ENCODE measurements at places on chromosomes 13 and 19.

DNA sequence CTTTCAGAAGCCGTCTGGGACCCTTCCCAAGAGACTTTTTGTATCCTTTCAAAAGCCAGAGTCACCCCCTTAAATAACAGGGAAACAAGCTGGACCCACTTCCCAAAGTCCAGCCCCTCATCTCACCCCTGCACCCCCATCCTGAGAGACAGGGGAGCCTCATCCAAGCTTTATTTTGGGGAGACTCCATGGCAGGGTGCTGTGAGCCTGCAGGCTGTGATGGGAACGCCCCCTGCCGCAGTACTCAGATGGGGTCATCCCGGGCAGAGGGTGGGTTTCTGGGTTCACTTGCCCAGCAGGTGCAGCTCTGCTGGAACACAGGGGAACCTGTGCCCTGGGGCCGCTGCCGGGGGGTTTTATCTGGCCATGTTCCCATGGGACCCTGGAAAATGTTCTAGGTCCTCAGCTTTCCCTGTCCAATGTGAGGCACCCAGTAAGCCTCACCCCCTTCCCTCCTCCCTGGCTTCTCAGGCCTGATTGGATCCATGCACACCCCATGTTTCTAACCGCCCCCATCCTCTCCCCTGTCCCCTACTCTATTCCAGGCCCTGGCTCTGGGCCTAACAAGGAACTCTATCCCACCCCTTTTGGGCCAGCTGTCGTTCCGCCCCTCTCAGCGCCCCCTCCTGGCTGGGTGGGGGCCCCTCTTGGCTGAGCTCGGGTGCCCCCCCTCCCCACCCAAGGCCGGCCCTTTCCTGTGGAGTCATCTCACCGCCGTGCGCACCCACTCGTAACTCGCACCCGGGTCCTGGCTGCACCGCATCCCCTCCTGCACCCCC is 1.0 kb downstream of the HIF3A start:
- DNase-seq = peak; percentile 21

- no peak for DNase-seq
These were observed 58.9 kb downstream of the SPACA7 start for GRCh38 chr13:112434937-112435523.

DNA sequence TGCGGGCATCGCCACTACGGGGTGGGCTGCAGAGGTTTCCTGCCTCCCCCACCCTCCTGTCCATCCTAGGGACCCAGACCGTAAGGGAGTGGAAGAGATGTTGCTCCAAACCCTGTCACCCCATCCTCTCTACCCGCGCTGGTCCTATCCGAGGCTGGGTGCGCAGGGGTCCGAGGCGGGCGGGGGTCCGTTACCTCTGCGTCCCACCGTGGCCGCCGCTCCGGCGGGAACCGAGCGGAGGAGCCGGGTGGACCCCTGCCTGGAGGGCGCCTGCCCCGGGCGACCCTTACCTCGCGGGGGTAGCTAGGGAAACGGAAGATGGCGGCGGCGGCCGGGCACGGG is at the start of gene DGKH:
DGKH (plus strand) TSS at position 307 of the 342 bp plus-strand sequence. CDS start 126 bp downstream, outside the sequence.
- DNase-seq = no peak

GRCh38 chr13:90205081-90205480 is 1142.4 kb upstream of the MIR17HG start:
- no peak for DNase-seq

DNA sequence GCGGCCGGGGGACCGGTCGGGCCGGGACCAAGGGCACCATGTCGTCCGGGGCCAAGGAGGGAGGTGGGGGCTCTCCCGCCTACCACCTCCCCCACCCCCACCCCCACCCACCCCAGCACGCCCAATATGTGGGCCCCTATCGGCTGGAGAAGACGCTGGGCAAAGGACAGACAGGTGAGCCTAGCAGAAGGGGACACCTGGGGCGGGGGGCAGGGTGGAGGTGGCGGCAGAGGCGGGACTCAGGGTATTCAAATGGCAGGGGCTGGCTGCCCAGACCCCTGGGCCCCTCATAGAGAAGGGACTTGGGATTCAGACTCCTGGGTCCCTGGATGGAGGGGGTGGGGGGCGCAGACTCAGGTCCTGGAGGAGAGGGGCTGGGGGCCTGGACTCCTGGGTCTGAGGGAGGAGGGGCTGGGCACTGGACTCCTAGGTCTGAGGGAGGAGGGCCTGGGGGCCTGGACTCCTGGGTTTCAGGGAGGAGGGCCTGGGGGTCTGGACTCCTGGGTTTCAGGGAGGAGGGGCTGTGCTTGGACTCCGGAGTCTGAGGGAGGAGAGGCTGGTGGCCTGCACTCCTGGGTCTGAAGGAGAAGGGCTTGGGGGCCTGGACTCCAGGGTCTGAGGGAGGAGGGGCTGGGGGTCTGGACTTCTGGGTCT is 735 bp downstream of the BRSK1 start:
- no peak for DNase-seq

GRCh38 chr13:50691681-50692263 is 151.7 kb downstream of the DLEU7 start:
- DNase-seq = no peak

GRCh38 chr19:2097203-2097885 is 629 bp downstream of the IZUMO4 start:
- DNase-seq = no peak

DNA sequence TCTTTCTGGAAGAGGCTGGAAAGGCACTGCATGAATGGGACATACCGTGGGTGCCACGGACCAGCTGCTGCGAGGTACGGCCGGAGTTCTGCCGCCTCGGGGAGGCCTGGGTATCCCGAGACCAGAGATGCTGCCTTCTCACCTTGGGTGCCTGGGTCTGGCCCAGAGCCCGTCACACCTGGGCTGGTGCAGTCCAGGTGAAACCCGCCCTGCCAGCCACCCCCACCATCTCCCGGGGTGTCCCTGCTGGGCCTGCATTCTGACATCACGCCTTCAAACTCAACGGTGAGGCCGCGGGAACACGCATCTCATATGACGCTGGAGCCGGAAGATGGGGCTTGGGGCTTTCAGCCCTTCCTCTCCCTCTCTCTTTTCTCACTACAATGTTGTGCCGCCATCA is 98.0 kb downstream of the GADD45B start:
- DNase-seq = no peak

- peak; percentile 65 for DNase-seq
These were observed 801 bp downstream of the KCTD12 start for GRCh38 chr13:76885203-76886004.

DNA sequence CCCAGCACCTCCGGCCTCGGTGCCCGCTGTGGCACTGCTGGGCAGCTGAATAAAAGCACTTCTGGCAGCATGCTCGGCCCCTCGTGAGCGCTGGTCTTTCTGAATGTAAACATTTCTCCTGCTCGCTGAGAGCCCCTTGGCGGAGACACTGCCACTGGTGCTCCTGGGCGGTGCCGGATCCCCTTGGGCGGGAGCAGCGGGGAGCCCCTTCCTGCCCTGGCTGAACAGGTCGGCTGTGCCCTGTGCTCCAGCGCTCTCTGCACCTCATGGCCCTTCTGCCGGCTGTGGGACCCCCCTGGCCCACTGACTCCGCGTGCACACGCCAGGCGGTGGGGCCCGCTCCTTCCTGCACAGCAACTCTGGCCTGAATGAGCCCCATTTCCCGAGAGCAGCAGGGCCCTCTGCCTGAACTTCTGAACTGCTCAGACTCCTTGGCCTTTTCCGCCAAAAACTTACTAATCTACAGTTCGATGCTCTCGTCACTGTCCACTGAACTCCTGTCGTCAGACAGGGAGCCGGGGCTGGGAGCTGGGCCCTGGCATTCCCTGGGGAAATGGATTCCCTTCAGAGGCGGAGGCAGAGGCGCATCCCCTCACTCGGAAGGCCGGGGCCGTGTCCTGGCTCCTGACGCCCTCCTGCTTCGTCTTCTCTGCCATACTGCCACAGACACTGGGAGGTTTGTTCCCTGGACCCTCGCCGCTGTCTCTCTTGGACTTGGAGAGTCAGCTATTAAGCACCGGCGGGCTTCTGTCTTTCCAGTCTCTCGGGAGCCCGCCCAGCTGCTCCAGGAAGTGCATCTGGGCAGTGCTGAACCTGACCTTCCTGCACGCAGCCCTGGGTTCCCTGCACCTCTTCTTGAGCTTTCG is 14.2 kb downstream of the RB1 start:
- DNase-seq = no peak

DNA sequence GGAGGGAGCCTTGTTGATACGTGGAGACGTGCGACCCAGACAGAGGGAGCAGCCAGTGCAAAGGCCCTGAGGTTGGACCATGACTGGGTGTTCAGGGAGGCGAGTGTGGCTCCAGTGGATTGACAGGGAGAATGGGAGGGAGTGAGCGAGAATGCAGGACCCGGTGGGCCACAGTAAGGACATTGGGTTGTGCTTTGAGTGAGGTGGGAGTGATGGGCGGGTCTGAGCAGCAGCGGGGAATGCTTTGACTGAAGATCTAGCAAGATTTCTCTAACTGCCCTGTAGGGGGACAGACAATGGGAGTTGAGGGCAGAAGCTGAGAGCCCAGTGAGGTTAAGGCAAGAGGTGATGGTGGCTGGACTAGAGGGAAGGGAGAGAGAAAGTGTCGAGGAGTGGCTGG is 7.7 kb upstream of the NANOS2 start:
- no peak for DNase-seq

DNA sequence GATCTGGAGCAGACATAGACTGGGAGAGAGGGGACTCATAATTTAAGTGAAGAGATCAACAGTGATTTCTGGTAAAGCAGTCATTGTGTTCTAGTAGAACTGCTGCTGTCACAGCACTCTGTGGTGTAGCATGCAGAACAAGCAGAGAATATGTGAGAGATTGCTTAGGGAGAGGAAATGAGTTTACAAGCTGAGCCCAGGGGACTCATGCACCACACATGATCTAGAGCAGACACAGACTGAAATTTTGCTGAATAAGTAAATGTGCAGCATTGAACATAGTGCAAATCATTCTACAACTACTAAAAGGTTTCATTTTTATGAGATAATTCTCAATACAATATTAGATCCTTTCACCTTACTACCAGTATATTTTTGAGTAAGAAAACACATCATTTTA is 125.7 kb downstream of the MYO16 start:
- no peak for DNase-seq

DNA sequence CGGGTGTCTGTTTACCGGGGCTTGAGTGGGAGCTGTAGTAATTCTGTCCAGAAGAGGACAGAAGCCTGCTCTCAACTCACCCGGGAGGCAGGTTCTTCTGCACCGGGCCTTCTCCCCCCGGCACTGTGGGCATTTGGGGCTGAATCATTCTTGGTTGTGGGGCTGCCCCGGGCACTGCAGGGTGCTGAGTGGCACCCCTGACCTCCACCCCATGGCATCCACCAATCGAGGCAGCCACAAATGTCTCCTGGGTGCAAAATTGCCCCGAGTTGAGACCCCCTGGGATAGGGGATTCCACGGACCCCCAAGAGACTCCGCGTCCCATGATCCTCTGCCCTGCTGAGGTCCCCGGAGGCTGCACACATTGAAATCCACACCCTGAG is 68.8 kb downstream of the GNG7 start:
- no peak for DNase-seq

- no peak for DNase-seq
These were observed 313.3 kb downstream of the DCLK1 start for GRCh38 chr13:35817642-35818607.

- no peak for DNase-seq
These were observed 364.3 kb downstream of the KCNRG start for GRCh38 chr13:50379584-50379983.

DNA sequence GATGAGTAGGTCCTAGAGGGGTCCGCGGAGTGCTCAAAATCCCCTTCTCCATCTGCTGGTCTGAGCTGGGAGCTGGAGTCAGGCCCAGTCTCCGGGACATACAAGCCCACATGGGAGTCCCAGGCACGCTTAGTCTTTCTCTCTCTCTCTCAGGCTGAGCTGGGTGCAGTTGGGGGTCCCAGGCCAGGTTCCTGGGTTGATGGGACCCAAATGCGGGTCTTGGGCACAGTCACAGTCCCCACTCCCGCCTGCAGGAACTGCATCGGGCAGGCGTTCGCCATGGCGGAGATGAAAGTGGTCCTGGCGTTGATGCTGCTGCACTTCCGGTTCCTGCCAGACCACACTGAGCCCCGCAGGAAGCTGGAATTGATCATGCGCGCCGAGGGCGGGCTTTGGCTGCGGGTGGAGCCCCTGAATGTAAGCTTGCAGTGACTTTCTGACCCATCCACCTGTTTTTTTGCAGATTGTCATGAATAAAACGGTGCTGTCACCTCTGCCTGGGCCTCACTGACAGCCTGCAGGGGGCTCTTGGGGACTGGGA is 23.8 kb downstream of the CYP4F12 start:
- DNase-seq = no peak

DNA sequence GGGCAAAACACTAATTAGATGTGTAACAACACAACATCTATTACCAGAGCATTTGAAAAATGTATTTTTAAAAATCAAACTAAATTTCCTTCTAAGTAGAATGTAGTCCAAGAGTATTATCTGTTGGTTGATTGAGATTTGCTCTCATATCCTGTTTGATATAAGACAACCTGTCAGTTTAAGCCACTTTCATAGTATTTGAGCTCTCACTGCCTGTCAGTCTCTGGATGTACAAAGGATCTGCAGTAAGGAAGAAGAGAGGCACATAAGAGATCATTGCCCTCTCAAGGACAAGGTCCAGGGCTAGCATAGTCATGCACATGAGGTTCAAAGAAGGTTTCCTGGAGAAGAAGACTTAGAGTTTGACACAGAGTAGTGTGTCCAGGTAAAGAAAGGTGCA is 57.4 kb downstream of the FGF14 start:
- no peak for DNase-seq

DNA sequence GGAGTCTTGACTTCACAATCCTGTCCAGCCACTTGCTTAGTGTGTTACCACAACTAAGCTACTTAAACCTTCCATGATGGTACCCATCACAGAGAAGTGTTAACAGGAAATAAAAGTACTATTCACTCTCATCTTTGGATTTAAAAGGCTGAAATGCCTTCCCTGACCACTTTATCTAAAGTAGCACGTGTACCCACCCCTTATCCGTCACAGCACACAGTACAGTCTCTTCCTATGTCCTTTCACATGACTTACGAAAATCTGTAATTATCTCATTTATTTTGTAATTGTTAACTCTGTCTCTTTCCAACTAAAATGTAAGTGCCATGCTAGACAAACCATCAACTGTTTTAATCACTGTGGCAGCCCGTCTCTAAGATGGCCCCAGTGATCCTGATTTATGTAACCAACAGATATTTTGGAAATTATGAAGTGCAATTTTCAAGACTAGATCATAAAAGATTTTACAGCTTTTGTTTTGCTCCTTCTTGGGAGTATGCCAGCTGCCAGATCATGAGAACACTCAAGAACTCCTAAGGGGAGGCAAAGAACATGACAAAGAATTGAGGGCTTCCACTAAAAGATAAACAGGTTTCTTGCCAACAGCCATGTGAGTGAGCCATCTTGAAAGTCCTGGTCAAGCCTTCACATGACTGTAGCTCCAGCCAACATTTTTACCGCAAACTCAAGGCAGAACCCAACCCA is 44.9 kb downstream of the DIAPH3 start:
- no peak for DNase-seq

Data from AG08396 (cell line).